ENCODE measurements at places on chromosomes 7 and 10.

GRCh38 chr10:101217044-101217425 is 12.2 kb downstream of the LBX1 start:
- DNase-seq = no peak

DNA sequence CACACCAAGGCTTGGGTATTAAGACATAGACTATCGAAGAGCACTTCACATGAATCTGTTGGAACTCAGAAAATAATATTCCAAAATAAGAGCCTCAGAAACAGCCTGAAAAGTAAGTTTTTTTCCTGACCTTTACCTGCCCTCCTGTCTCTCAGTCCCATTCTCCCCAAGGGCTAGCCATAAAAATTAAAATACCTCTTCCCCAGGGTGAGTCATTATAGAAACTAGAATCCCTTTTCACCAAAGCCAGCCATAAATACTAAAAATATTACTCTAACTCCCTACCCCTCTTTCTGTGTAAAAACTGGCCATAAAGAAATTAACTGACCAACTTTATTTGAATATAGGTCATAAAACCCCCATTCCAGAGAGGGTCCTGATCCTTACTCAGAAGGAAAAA is 87.9 kb upstream of the TMEM106B start:
- no peak for DNase-seq

GRCh38 chr7:81383846-81384245 is 386.0 kb downstream of the HGF start:
- DNase-seq = no peak

DNA sequence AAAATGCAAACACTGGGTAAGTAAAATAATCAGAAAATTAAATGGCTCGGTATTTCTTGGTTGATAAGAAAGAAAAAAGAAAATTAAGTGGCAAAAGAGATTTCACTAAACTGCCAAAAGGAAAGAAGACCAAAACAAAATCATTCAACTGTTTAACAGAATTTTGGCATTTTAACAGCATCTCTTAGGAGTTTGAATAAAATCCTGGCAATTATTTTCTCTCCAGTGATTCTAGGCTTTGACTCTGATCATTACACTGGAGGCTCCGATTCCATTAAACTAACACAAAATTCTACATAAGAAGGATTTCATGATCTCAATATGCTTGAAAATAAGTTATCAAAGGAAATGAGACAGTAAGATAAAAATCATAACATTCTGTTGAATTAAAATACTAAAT is 62.3 kb downstream of the ARHGAP21 start:
- no peak for DNase-seq

- no peak for DNase-seq
Observed at GRCh38 chr10:6769704-6770417, 189.8 kb upstream of the PRKCQ start.

- peak; percentile 56 for DNase-seq
Observed at GRCh38 chr10:9209105-9209798, 1154.8 kb downstream of the GATA3 start.

- DNase-seq = no peak
Observed at GRCh38 chr7:11757153-11757552, 74.8 kb downstream of the THSD7A start.

DNA sequence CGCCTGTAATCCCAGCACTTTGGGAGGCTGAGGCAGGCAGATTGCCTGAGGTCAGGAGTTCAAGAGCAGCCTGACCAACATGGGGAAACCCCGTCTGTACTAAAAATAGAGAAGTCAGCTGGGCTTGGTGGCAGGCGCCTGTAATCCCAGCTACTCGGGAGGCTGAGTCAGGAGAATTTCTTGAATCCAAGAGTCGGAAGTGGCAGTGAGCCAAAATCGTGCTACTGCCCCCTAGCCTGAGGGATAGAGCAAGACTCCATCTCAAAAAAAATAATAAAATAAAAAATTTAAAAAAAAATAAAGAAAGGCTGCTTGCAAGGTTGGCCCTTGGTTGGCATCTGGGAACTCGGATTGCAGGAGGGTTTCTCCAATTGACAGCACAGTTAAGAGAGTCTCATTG is 221.6 kb downstream of the DGKI start:
- DNase-seq = no peak

DNA sequence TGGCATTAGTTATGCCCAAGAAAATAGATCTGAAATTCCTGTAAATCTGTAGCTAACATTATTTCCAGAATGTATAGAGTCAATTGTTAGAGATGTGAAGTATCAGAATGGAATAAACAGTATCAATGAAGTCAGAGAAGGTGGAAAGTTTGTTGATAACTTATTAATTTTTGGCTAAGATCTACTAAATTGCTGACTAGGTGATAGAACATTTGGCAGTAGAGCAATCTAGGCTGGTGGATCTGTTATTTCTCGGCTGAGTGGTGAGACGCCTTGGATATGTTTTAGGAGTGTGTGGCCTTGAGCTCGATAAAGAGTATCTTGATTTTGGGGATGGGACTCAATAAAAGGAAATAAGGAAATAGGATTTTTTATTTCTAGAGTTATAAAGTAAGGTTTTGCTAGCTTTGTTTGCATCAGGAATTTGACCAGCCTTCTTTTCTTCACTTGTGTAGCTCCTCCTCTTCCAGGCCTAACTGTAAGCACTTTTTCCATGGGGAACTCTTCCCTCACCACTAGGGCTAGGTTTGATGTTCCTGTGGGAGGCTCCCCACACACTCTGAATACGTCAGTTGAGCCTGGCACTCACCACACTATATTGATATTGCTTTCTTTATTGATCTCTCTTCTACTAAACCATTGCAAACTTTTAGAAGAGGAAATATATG is 86.8 kb upstream of the CSTF2T start:
- DNase-seq = no peak

DNA sequence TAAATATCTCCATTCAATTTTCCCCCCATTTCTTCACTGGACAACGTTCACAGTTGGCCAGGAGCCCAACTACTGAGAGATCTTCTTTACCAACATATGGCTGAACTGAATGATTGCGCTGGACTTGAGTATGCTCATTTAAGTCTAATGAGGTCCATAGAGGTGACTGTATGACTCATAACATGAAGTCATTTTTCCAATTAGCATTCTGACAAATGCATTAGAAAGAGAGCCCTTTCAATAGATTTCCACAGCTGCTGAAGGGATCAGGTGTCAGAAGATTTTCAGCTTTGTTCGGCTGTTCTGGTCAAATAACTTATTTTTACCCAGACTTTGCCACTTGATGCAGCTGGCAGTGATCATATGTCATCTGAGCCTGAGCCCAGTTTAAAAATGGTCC is 438.0 kb downstream of the ETV1 start:
- no peak for DNase-seq

DNA sequence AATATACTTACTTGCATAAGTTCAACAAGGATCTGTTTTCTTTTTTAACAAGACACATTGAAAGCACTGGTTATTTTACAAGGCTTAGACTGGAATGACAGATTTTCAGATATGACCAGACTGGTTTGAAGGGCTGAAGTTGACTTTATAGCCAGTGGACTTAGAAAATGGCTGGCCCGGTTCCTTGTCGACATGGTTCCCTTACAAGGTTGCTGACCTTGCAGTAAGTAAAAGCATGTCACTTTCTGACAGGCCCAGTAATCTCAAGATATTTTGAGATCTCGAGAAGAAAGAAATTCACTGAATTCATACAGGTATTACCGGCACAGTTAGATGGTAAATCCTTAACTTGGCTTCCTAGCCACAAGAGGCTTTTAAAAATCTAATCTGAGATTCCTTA is 136.5 kb downstream of the COBL start:
- no peak for DNase-seq

GRCh38 chr7:8433477-8434289 is at the start of gene NXPH1:
NXPH1 (plus strand) TSS chr7:8433609.
- no peak for DNase-seq

DNA sequence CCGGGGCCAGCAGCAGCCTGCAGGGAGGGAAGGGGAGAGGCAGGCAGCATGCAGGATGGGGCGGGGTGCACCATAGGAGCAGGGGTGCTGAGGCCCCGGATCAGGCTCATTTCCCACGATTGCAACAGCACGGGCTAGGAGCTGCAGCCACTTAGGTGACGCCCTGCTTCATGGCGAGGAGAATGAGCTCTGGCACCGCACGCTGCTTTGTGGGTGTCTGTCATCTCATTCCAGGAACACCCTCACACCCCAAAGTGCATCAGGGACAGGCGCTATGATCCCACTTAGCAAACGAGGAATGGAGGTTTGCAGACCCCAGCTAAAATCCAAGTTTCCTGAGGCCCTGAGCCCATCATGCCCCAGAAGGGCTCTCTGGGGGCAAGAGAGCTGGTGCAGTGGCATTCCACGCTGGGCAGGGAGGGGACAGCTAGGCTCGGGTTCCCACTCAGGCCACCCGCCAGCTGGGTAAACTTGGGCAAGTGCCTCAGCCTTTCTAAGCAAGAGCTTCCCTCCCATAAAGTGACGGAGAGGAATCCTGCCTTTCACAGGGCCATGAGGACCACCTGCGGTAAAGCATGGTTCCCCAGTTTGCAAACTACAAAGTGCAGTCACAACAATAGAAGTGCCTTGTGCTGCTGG is 9.3 kb downstream of the KCNH2 start:
- DNase-seq = no peak

DNA sequence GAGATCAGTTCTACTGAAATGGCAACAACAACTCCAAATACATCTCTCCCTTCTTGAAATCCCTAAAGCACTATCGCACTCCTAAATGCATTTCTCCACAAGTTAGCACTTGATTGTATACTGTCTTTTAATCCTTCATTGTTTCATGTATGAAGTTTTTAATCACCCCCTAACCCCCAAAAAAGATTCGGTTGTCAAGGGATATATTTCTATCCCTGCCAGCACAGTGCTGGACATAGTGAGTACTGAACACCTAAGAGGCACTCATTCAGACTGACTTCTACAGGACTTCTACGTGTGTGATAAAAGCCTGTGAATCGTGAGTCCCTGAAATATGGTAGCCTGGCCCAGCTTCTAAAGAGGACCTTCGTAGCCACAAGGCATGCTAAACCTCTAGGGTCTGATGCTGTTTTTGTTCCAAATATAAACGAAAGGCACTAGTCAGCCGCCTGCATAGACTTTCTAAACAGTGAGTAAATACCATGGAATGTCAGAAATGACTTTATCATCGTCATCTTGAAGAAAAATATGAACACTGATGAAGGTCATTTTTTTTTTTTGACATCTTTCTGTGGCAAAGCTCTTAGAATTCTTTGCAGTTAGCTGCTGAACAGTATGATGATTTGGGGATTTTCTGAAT is 14.6 kb upstream of the ZSCAN21 start:
- DNase-seq = no peak

GRCh38 chr7:142548978-142549377 is 200.3 kb upstream of the PRSS1 start:
- DNase-seq = no peak

DNA sequence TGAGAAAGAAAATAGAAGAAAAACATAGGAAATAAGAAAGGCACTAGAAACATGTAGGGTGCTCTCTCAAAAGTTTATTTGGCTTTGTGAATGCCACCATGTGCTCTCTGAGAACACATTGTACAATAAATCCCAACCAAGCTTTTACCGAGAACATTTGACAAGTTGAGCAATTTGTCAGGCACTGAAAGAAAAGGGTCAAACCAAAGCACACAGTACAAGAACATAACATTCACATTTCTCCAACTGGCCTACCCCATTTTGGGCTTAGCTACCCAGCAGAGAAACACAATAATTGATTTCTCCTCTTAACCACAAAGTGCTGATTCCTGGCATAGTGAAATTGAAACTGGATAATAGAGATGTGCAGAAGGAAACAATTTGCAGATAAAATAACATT is 69.2 kb upstream of the SLC39A12 start:
- no peak for DNase-seq

- DNase-seq = no peak
Observed at GRCh38 chr7:75878312-75878768, 494 bp upstream of the RHBDD2 start.

GRCh38 chr10:99528494-99529441 is 4.0 kb upstream of the NKX2-3 start:
- DNase-seq = no peak

DNA sequence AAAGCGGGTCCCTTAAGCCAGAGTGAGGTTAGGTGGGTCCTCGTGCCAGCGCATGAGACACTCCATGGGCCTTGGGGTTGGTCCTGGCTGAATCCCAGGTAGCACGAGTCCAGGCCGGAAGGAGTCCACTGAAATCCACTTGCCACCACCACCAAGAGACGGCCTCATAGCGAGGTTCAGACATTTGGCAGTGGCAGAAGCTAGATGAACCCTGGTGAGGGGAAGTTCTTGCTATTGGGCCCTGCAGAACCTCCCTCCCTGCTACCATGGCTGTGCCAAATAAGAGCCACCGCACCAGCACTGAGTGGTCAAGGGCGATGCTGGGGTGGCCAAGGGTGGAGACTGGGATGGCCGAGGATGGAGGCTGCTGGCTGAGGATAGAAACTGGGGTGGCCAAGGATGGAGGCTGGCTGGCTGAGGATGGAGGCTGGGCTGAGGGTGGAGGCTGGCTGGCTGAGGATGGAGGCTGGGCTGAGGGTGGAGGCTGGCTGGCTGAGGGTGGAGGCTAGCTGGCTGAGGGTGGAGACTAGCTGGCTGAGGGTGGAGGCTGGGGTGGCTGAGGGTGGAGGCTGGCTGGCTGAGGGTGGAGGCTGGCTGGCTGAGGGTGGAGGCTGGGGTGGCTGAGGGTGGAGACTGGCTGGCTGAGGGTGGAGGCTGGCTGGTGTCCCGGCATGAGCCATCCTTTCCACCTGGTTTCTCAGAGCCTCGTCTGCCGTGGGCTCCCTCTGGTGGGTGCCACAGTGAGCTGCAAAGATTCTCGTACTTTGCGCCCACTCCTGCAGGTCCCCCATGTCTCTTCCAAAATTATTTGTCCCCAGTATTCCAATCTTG is 88.2 kb downstream of the ELFN1 start:
- DNase-seq = no peak

- DNase-seq = no peak
Observed at GRCh38 chr7:36895192-36895591, 170.9 kb upstream of the AOAH start.
